ENCODE measurements at places on chromosomes 3 and 15. TPM values are rescaled to one million over a fixed set of nuclear protein-coding genes. Genes with fewer than 3 reads are reported as not detected.

DNA sequence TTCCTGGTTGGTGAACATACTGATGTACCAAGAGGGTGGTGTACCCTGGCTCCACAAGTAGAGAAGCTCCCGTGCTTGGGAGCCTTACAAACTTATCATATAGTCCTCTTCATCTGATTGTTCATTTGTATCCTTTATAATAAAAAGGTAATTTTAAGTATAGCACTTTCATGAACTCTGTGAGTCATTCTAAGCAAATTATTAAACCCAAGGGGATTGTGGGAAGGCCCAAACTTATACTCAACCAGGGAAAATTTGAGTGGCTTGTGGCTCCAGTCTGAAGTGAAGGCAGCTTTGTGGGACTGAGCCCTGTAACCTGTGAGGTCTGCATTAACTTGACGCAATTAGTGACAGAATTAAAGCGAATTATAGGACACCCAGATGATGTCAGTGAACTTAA, 29.0 kb downstream of the TTBK2 start:
- no peak for DNase-seq

Gene CD200R1
- 3.5 TPM for polyA plus RNA-seq

DNA sequence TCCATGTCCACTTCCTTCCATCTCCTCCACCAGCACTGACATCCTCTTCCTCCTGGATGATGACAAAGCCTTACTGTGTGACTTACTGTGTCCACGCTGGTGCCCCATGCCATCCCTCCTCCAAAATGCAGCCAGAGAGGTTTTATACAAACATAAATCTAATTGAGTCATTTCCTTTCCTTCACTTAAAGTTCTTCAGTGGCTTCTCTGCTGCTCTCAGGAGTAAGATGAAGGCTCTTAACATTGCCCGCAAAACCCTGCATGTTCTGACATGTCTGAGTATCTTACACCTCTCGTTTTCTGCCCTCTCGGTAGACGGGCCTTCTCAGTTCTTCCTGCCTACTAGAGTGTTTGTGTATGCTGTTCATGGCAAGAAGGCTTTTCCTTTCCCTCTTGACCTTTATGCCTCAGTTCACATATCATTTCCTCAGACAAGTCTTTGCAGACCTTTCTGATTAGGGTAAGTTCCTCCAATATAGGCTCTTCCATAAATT, 175.5 kb downstream of the CFAP20DC start:
- DNase-seq, result no peak

DNA sequence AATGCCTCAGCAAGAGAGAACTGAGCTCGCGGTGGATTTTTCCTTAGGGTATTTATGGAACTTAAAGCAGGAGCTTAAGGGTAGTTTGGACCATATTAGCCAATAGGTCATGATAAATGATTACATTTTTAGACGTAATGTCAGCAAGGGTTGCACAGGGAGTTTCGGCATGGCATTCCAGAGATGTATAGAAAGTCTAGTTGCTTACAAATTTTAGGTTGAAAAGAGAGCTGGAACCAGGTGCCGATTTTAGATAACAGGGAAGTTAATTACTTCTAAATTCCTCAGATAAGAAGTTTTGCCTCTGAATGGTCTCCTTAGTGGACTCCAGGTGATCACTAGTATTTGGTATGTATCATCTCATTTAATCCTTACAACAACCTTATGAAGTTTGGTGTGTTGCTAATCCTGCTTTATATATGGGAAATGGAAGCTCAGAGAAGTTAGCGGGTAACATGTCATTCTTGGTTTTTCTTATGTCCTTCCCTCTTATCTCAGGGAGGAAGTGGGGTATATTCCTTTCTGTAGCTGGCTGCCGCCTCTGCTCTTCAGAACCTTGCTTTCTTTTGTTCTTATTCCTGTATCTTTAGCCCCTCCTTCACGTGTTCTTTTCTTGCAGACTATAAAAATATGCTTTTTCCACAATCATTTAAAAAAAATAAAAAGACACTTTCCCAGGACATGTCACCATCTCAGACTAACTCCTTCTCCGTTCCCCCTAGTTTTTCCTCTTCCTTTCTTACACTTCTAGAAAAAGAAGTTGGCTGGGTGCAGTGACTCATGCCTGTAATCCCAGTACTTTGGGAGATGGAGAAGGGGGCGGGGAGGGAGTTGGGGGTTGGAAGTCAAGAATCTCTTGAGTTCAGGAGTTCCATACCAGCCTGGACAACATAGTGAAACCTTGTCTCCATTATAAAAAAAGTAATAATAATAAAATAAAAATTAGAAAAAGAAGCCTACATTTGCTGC, 25.7 kb downstream of the IQGAP1 start:
- DNase-seq, result no peak

- DNase-seq, result no peak
Measured at GRCh38 chr3:19165654-19166053, 17.3 kb downstream of the KCNH8 start.

Gene EPM2AIP1
- polyA plus RNA-seq, result 57.3 TPM

DNA sequence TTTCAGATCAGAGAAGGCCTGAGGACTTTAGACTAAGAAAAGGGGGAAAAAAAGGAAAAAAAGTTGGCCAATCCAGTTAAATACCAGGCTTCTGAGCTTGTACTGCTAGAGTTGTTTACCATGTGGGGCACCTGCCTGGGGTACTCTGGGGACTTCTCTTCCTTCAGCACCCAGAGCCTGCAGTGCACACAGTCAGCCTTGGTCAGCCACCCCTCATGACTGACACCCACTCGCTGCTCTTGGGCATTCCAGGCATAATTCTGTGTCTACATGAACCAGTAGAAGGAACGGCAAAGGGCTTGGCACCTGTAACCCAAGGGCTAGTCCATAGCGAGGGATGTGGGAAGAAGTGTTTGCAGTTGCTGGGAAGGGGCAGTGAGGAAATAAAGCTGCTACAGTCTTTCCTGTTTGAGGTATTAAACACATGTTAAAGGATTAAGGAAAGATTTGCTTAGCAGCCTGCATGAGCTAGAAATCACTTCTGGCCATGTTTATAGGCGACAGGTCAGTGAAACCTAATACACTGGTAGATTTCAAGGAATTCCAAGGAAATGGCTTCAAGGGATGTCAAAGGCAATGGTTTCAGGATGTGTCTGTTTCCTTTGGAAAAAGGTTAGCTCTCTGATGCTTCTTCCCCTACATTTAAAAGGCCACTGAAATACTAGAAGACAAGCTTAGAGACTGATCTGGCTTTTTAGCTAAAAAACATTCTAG, 232.5 kb downstream of the CHST2 start:
- DNase-seq, result no peak

- DNase-seq, result no peak
Measured at GRCh38 chr3:190531406-190531805, 17.5 kb downstream of the IL1RAP start.

Gene STRIT1
- not detected for polyA plus RNA-seq

- peak; percentile 54 for DNase-seq
Measured at GRCh38 chr3:171173736-171174135, 147.2 kb upstream of the SLC2A2 start.

Gene IL5RA
- 3.5 TPM for polyA plus RNA-seq

- DNase-seq, result peak; percentile 54
Measured at GRCh38 chr3:184761075-184761841, 49.4 kb upstream of the MAGEF1 start.

DNA sequence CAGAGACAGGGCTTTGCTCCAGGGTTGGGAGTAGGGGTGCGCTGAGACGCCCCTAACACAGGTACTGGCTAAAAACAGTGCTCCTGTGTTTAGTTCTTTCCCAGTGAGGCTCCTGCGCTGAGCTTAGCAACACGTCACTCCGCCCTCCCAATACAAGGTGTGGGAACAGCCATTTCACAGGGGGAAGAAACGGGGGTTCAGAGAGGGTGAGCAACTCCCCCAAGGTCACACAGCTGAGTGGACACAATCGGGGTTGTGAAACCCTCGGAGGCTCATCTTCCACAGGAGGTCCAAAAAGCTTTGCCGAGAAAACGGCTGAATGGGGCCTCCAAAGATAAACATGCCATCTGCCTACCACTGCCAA, 628 bp downstream of the PRRT3 start:
- DNase-seq, result no peak

Gene PHC3
- polyA plus RNA-seq, result 36.9 TPM

DNA sequence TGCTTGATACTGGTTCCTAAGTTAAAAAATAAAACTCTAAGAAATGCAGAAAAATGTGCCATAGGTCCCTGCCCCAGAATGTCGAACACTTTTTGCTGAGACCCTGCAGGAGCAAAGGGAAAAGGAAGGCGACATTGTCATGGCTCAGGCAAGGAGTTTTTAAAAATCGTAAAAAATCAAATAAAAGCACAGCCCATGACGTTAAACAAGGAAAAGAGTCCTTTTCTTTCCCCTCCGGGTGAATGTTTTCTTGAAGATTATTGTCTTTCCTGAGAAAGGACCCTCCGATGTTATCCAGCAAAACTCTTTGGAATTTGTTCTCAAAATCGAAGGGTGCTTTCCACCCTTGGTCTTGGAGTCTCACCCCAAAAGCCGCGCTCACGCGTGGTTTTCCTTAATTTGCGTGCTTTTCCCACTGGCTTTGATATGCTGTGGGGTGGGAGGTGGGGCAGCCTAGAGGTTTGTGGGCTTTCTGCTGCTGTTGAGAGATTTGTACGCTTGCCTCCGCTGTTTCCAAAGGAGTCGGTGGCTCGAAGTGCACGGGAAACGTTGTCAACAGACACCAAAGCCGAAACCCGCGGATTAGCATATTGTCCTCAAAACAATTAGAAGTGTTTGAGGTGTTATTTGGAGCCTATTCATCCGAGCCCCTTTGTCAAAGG, 2.9 kb downstream of the SOX14 start:
- no peak for DNase-seq

Gene DPP8
- 31.0 TPM for polyA plus RNA-seq

DNA sequence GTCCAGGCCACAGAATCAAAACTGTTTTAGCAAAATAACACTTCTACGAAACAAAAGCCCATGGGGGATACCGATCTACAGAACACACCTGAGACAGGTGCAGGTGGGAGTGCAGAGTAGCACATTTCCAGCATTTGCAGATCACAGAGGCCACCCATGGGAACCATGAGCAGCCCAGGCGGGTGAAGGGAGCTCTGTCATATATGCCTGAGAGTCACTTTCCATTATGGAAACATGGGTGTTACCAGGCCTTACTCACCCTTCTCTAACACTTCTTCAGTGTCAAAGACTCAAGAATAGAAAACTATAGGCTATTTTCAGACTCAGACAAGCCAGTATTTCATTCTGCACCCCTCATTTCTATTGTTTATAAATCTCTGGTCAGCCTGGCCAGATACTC, 3.5 kb downstream of the PLA1A start:
- DNase-seq, result no peak

DNA sequence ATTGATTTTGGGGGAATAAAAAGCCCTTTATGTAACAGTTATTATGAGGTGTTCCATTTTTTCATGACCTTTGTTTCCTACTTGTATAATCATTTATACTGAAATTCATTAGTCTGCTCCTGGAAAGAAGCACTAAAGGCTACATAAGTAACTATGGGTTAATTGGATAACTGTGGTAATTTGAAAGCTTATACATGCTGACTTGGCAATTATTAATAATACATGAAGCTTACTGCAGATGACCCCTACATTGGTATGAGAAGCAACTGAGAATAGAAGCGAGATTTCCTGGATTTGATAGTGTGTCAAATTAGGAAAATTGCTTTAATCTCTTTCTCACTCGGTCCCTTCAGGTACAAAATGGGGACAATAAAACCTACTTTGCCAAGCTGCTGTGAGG, 658.0 kb downstream of the ROBO1 start:
- no peak for DNase-seq

GRCh38 chr15:62483814-62484213, 318.7 kb upstream of the C2CD4B start:
- no peak for DNase-seq

DNA sequence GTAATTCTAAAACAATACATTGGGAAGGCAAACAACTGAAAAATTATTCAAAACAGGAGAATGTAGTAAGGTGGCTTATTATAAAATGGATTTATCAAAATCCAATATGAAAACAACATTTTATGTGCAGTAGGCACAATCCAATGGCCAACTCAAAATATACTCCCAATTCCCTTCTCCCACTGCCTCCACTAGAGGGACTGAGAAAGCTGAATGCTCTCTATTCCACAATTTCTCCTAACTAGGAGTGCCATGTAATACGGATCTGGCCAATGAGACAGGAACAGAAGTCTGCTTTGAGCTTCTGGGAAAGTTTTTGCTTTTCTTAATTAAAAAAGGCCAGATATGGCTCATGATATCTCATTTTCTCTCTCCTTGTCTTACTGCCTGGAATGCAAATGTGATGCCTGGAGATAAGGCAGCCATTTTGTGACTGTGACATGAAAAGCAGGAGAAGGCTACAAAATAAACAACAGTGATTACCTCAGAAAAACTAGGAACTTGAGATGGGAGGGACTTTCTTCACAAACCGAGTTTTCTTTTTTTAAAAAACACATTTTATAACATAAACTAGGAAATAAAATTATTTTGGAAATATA, 18.8 kb upstream of the VGLL4 start:
- no peak for DNase-seq

GRCh38 chr3:29697989-29698388, 417.1 kb downstream of the RBMS3 start:
- no peak for DNase-seq

DNA sequence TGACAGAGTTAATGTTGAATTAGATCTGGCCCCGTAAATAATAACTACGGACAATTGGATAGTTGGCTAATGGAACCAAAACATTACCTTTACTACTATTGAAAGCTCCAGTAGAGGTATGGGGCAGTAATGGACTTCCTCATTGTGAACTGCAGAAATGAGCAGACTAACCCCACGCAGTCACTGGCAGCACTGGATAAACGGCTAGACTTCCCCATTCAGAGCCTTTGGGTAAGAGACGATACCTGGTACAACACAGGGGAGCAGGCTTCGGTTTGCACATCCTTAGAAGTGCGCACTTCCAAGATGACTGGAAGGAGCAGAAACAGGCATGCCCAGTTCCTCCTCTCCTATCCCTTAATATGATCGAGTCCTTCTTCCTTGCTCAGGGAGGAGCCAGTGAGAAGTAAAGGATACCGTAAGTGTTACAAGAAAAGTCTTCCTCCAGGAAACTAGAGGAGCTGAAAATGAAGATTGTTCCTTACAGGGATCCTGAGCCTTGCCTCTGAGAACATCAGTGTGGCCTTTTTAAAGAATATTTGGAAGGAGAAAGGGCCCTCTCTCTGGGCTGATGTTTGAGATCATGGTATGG, 100.5 kb upstream of the NECTIN3 start:
- no peak for DNase-seq

GRCh38 chr15:73602992-73603391, 30.2 kb downstream of the NPTN start:
- no peak for DNase-seq

DNA sequence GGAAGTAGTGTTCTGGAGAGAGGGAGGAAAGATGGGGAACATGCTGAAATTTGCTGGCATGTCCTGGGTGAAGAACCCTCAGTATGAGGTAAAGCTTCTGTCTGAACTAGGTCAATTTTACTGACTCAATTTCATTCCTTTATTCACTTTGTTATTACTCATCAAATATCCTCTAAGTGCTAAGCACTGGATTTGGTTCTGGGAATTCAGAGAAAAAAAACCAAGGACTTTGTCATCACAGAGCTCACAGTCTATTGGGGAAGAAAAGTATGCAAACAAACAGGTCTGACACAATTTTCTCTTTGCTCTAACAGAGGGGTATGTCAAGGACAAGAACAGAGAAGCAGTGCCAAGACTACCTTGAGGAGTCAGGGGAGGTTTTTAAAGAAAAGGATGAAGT, 68.0 kb downstream of the TFG start:
- no peak for DNase-seq

GRCh38 chr3:193943851-193944517, 192.0 kb upstream of the HES1 start:
- DNase-seq, result no peak

GRCh38 chr3:66439666-66440344, 61.0 kb downstream of the LRIG1 start:
- DNase-seq, result no peak

Gene FGD5
- 47.1 TPM for polyA plus RNA-seq

- no peak for DNase-seq
Measured at GRCh38 chr3:61890167-61890566, 328.8 kb downstream of the PTPRG start.

All from left lung (tissue), 14 donors.